ENCODE measurements at places on chromosomes 7 and 10.

GRCh38 chr7:136063326-136063666 is 86.1 kb upstream of the MTPN start:
- no peak for DNase-seq

- DNase-seq, result peak; percentile 85
These were observed 129.3 kb downstream of the MYOF start for GRCh38 chr10:93352638-93353383.

GRCh38 chr7:135205850-135206249 is 5.5 kb downstream of the WDR91 start:
- no peak for DNase-seq

DNA sequence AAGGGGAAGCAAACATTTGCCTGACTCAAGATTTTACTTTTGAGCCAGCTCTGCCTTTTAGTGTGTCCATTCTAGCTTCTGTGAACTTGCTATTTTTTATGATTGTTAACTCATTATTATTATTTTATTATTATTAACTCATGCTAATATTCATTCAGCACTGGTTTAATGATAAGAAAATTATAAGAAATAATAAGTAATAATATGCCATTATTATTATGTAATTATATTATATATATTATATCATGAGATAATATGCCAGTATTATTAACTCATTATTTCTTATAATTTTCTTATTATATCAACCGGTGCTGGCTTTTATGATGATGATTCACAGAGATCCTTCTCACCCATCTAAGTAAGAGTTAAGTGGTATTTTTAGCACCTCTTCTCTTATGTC is 79.3 kb upstream of the NPVF start:
- no peak for DNase-seq

GRCh38 chr10:80453842-80454512 is at the start of gene TSPAN14:
Gene TSPAN14, plus strand, starts transcription at chr10:80454310. Its CDS starts 34,924 bp downstream, at chr10:80489234.
- DNase-seq, result peak; percentile 69

GRCh38 chr10:88271761-88272543 is 311.2 kb downstream of the RNLS start:
- DNase-seq, result peak; percentile 82

DNA sequence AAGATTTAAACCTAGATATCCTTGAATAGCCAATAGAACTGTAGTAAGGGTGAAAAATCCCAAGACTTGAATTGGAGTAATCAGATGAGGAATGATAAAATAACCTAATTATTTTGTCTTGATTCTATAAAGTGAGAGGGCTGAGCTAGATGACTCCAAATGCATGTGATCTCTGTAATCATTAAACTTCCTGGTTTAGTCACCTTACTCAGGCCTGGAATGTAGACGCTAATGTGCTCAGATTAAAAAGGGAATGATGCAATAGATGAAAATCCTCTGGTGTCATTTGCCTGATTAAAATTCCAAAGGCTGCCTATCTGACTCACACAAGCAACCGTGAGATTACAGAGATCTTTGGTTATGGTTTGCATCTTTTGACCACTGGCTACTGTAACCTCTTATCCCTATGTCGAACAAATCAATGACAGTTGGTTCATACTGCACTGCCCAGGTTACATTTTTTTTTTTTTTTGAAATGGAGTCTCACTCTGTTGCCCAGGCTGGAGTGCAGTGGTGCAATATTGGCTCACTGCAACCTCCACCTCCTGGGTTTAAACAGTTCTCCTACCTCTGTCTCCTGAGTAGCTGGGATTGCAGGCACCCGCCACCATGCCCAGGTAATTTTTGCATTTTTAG is 2.9 kb upstream of the HKDC1 start:
- no peak for DNase-seq

DNA sequence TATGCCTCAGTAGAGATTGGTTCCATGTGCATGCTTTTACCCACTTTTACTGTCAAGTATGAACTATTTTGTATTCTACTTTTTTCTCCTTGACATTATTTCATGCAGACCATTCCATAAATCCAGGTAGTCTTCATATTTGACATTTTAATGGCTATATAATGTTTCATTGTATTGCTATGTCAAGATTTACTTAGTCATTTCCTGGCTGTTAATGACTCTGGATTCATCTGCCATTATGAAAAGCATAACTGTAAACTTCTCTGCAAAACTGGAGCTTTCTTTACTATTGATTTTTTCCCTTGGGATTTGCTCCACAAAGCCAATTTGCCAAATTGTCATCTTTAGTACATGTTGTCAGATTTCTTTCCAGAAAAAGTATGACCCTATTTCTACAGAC is 6.8 kb upstream of the MSRB2 start:
- no peak for DNase-seq

DNA sequence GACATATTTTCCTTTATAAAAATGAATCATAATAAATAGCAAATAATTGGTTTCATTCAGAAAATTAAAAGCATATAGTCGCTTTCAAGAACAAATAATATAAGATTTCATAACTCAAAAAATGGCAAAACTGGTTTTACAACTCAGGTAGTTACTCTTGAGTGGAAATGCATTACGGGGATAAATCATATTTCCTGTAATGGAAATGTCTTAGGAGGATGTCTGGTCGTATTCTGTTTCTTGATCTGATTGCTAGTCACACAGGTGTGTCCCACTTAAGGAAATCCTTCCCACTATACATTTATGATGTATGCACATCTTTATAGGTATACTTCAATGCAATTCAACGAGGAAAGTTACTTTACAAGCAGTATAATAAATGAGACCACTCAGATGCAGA is 20.7 kb downstream of the NRAP start:
- DNase-seq, result no peak

- no peak for DNase-seq
These were observed 62.6 kb downstream of the CCDC6 start for GRCh38 chr10:59843748-59844147.

DNA sequence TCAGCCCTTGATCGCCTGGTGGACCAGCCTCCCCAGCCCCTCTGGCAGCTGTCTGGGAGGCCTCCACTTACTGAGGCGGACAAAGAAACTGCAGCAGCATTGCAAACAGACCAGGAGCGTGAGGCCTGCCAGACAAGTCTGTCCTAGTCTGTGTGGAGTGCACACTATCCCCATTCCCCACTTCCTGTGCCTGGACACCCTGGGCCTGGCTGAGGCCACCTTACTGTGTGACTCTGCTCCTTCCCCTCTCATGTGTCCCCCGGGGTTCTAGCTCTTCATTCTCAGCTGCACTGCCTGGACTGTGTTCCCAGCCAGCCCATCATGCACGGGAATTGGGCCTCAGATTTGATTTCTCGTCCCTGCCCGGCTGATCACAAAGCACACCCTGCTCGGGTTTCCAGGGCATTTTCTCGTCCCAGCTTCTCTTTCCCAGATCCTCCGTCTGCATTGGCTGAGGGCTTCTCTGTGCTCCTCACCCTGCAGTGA is 16.7 kb upstream of the C10orf90 start:
- no peak for DNase-seq

DNA sequence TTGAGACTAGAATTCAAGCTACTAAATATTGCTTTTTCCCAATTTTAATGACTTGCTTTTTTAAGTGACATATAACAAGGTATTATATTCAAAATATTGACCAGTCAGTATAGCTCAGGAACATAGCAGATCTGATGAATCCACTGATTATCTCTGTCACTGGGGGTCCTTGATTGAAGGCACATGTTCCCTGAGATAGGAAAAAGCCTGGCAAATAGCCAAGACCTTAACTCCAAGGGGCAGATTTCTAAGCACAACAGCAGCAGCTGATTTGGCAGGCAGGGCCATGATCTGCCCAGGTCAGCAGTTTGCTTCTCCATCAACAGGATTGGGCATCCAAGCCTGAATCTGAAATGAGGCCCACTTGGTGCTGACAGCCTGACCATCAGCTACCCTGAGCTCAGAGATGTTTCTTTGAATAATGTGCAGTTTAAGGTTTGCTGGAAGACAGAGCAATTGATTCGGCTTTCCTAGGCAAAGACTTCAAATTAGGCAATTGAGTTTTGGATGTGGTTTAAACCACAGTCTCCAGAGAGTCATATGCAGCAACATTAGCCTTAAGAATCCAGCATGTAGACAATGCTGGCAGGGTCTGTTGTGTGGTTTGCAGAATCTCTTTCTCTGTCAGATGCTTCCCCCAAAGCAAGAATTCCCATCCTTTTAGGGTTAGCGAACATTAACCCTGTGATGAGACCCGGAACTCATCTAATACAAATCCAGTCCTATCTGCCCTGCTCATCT is 352.6 kb downstream of the ADRA2A start:
- DNase-seq, result no peak

- DNase-seq, result no peak
These were observed 210.8 kb downstream of the DNAJB6 start for GRCh38 chr7:157547611-157548010.

GRCh38 chr10:115795964-115796363 is 477.0 kb downstream of the GFRA1 start:
- DNase-seq, result no peak

All from Kasumi-1 (cell line).